Natural killer cell treated with Interleukin-12 subunit alpha and Interleukin-12 subunit beta and Interleukin-15 and Interleukin-18, amount 100 ng/mL, for 72 hours (primary cell): ENCODE measurements at places on chromosomes 16 and 17.

DNA sequence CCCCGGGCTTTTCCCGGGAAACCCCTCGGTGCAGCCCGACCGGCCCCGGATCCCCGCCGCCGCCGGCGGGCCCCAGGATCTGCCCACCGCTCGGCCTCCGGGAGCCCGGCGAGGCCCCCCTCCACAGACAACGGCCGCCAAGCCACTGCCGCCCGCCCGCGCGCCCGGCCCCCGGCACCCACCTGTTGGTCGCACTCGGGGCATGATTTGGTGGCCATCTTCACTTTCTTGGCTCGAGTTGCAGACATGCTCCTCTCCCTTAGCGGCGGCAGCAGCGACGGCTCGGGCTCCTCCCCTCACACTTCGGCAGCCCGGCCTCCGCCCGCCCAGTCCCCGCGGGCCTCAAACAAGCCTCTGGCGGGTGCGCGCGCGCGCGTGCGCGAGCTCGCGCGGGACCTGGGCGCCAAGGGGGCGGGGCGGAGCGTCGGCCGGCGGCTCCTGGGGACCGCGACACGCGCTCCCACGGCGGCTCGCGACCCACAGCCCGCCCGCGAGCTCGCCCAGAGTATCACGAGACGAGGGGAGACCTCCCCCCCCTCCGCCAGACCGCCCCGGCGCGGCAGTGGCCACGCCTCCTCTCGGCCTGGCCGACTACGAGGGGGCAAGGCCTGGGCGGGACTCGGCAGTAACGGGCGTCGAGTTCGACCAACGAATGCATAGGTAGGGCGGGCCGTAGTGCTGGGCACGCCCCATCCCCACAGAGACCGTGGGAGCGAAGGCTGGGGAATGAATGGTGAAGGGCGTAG, at the start of gene C16orf87:
Gene C16orf87, minus strand, starts transcription at position 279 of the 746 bp plus-strand sequence. Its CDS starts 31 bp downstream, at position 248.
- peak; percentile 95 for DNase-seq

DNA sequence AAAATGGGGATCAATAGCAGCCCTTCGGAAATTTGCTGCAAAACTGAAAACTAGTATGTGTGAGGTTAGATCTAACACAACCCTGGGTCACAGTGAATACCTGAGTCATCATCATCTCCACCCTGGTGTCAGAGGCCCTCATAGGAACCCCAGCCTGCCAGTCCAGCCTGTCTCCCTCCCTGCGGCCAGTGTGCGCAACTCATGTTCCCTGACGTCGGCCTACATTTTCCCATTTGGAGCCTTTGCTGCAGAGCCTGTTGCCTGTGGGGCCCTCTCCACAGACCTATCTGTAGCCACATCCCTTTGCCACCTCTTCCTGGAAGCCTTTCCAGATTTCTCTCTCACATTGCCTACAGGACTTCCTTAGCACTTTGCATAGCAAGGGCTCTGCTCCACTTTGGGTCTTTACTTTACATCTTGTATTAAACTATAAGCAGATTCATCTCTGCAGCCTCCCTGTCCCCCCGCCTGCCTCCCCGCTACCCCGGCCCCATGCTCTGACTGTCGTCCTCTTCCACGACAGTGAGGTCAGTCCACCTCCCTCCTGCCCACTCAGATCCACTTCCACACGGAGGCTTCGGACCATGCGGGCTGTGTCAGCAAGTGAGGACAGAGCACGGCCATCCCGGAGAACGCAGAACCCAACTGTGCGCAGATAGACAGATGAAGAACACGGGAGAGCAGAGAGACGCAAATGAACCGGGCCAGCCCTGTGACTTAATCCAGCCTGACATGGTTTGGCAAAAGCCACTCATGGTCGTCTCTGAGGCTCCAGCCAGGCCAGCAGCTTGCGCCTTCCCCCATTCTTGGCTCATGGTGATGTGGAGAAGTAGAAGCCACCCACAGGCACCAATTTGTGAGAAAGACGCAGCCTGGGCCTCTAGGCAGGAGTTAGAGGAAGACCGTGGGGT, 31.0 kb downstream of the NGFR start:
- no peak for DNase-seq

GRCh38 chr17:34378664-34379101, 15.7 kb upstream of the CCL1 start:
- DNase-seq: no peak

DNA sequence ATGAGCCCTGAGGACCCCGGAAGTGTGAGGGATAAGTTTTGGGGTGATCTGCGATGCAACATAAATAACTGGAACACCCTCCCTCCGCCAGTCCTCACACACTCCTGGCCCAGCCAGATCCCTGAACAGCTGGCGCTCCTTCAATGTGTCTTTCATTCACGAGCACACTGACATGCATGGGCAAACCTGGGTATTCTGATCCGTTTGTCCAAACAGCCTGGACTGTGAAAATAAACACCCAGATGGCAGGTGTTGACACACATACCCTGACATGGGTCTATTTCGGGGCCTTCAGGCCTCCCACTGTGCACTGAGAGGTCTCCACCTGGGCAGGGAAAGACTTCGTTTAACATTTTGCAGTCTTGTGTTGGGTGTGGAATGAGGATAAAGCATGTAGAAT, 3.0 kb upstream of the CPNE2 start:
- no peak for DNase-seq

DNA sequence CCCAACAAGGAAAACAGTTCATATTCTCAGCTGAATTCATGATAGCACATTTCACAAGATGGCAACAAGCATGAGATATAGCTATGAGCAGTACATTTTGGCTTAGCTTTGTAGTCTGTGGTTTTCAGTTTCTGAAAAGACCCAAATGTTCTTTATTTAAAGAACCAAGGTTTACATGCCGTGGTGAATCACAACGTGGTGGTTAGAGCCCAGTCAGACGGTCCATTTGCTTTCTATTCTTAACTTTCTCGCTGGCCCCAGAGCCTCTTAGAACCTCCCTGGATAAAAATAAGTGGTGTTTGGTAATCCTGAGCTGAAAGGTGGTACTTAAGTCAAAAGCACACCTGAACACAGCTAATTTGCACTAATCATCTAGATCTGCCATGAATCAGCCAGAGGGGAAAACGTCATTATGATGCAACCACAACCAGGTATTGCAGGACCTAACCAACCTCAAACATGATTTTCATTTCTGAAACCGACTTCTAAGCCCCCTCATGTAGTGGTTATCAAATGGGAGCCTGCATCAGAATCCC, 18.6 kb upstream of the HAPSTR1 start:
- DNase-seq: no peak

DNA sequence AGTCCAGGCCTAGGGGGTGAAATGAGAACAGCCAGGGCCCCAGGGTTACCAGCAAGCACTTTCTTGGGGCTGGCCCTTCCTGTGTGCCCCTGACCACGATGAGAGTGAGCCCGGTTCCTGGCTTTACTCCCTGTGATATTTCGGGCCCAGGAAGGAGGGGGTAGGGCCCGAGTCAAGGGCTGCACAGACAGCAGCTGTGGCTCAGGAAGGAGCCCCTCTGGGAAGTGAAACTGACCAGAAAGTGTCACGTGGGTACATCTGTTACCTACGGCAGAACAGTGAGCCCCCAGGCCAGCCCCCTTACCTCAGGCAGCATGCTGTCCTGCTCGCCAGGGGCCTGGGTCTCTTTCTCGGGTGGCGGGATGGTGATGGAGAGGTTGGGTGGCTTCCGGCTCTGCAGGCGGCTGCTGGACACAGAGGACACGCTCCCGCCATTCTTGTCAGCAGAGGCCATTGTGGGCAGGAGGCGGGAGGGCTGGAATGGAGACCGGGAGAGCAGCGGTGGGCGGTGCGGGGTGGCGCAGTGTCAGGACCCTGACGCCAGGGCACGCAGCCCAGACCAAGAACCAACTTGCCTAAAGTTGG, 13.8 kb downstream of the AANAT start:
- no peak for DNase-seq

DNA sequence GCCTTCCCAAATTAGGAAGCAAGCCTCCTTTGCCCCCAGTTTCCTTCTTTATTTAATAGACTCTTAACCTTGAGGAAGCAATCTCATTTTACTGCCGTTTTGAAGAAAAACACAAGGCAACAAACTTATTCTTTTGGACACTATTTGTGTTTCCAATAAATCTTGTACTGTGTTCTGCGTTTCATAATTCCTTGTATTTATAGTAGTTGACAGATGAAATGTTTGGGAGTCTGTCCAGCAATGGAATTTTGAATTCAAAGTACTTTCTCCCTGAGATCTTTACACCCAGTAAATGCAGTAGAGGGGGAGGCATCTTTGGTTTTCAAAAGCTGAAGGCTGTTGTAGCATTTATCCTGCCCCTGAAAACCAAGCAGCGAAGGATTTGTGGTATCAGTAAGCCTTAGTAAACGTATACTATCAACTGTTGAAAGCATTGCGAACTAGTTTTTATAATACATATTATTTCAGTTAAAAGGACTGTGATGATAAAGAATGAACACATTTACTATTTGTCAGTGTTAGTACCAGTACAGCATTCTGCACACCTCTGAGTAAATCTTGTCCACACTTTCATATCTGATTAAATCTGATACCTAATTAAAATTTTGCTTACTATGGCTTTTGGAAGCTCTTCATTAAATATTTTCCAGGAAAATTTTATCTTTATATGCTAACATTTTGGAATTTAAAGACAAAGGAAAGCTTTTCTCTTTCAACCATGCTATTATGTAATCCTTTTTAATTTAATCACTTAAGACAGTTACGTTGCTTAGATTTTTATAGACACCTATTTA, 83.1 kb downstream of the TNRC6C start:
- DNase-seq: no peak

DNA sequence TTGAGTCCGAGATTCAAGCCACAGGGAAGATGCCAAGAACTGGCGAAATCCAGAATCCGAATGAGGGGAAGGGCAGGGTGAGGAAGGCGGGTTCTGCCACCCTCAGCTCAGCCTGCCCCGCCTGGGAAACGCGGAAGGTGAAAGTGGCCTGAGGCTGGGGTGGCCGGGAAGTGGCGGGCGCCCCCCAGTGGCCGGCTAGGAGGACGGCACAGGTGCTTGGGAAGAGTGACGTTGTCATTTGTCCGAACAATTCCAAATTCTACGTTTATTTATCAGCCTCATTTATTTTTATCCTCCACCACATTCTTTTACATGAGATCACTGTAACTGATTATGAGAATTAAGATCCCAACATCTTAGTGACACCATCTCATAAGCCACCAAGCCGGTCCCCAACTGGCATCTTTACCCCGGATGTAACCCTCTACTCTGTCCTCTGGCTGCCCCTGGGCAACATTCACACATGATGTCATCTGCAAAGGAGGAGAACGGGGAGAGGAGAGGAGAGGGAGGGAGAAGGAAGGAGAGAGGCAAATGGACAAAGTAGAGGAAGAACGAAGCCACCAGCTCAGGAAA, 21.3 kb downstream of the SRCIN1 start:
- peak; percentile 71 for DNase-seq

GRCh38 chr17:38440614-38441397, 12.5 kb downstream of the ARHGAP23 start:
- DNase-seq: no peak

- no peak for DNase-seq
Measured at GRCh38 chr17:4362141-4362540, 4.3 kb downstream of the UBE2G1 start.

GRCh38 chr17:60102632-60103096, 23.9 kb upstream of the HEATR6 start:
- DNase-seq: no peak

DNA sequence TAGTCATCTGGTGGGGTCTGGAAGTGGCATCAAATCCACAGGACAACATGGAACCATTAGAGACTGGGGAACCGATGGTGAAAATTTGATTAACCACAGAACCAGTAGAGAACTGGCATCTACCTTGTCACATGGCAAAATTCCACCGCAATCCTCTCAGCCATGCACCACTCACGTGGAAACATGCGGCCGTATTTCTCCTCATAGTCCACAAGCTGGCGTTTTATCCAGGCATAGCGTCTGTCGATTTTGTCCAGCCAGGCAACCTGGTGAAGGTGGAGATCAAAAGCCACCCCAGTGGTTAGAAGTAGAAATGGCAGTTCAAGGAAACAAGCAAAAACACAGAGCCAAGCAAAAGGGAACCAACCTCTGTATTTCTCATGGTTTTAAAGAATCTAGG, 87.6 kb downstream of the VPS53 start:
- no peak for DNase-seq

- no peak for DNase-seq
Measured at GRCh38 chr17:17767154-17767869, 69.5 kb downstream of the SREBF1 start.

DNA sequence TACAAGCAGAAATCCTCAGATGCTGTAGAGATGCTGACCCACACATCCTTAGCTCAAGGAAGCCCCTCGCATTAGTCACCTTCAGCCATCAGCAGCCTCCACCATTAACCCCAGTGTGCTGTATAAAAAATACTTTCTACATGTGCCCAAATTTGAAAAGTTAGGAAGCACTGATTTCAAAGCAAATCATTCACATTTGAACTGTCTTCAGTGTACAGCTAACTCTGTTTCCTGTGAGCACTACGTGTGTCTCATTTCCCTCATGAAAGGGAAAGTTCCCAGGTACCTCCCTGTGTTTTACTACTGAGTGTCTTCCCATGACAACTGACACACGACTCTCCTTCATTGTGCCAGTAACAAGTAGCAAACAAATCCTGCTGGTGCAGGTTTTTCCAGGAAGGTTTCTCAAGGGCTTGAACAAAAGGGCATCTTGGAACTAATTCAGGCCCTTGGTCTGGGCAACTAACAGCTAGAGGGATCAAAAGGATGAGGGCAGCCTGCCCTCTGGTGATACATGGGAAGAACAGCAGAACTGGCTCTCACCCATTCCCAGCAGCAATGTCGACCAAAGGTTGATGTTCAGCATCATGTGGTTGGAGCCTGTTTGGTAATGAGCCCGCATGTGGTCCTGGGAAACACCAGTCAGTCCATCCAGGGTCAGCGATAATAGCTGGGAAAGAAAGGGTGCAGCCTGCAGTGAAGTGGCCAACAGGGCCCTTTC, 4.0 kb downstream of the SLC35B1 start:
- no peak for DNase-seq

DNA sequence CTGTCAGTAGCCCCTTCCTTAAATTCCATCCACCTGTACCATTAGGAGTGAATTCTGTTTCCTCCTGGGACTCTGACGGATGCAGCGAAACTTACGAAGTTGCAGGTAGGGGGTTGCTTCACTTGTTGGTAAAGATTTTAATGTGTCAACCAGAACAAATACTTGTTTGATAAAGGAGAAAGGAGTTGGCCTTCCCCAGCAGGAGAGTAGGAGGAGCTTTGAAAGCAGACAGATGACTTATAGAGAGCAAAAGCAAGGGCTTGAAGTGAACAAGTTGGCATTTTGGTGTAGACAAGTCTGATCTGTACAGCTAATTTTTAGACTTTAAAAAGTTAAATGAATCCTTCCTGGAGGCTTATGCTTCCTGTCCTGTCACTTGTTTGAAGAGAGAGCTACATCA, 38.1 kb upstream of the PMFBP1 start:
- no peak for DNase-seq

DNA sequence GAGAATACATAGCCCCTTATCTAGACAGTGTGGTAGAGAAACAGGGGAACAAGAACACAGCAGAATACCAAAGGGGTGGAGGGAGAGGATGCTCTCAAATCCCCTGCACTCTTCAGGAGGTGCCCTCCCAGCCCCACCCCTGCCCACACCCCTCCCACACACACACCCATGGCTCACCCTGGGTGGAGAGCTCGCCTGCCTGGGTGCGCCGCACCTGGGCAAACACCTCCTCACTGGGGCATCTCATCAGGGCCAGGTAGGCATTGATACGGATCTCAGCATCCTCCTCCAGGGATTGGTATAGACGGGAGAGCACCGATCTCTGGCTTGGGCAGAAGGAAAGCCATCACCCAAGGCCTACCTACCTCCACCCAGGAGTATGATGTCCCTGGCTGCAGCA, 95.2 kb downstream of the LITAF start:
- no peak for DNase-seq
